ENCODE measurements at places on chromosomes 5 and 9.

DNA sequence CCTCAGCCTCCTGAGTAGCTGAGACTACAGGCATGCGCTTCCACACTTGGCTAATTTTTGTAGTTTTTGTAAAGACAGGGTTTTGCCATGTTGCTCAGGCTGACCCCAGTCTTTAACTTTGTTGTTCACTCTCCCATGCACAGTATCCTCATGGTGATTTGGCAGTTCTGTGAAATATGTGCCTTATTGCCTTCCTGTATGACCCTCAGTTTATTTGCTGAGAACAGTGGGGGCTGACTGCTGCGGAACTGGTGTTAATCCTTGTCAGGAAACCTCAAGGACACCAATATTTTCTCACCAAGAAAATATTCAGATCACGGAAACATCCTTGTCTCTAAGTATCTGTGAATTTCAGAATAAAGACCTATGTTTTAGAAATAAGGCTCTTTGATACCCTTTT lies 287.8 kb downstream of the ARRDC3 start:
- DNase-seq: no peak

GRCh38 chr9:137236238-137236935 lies 4.7 kb upstream of the TUBB4B start:
- DNase-seq: peak; percentile 94

DNA sequence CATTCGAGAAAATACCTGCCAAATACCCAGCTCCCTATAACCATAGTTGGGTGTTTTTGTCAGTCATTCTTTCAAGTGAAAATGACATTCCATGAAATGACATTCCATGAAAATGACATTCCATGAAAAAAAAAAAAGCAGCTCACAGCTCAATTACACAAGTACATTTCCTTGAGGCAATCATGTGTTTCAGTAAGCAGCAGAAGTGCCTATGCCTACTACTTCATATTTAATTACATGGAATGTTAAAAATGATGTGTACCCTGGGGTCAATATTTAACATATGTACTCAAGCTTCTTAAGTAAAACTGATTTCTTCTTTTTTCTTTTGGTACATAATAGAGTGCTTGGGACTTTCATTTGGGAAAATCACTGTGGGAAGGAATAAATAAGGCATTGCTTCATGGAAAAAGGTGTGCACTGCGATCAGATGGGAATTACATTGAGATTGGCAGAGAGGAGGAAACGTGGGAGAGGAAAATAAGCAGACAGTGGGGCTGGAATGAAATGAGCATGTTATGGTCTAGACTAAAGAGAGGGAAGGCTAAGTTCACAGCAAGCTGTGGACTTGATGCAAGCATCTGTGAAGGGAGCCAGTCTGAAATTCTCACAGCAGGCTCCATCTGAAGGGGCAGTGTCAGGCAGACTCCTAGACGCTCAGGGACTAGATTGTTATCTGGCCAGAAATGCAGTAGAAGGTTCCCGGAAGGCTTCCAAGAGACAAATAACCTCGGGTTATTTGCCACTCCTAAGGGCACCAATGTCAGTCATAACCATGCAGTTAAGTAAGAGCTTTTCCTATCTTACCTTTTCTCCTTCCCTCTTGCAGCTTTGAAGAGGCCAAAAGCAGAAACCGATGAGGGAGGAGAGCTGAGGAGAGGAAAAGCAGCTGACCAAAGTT lies 15.2 kb upstream of the SPATA9 start:
- no peak for DNase-seq

- no peak for DNase-seq
Measured at GRCh38 chr9:89553451-89554010, 51.3 kb upstream of the GADD45G start.

DNA sequence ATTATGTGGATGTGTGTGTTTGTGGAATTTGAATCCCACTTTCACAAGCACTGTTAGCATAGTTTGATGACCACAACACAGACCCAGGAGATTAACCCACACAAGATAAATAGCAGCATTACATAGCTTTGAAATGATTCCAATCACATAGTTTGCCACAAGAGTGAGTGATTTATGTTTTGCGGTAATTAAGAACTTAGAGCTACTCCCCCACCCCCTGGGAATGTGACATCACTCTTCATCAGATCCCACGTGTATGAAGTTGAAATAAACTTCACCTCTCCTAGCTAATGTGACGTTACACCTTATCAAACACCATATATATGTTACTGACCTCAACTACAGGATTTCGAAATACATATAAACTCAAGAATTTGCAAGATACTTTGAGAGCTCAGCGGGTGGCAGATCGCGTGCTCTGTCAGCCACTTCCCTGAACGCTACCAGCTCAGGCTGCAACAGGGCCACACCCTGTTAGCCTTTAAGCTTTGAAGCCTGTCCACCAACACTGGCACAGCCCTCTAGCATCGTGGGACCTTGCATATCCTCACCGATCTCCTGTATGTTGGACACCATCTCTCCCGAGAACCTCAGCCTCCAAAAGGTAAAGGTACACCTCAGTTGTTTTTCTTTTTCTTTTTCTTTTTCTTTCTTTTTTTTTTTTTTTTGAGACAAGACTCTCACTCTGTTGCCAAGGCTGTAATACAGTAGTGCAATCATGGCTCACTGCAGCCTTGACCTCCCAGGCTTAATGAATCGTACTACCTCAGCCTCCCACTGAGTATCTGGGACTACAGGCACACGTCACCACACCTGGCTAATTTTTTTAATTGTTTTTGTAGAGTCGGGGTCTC lies 1.7 kb upstream of the AGTPBP1 start:
- DNase-seq: peak; percentile 13

DNA sequence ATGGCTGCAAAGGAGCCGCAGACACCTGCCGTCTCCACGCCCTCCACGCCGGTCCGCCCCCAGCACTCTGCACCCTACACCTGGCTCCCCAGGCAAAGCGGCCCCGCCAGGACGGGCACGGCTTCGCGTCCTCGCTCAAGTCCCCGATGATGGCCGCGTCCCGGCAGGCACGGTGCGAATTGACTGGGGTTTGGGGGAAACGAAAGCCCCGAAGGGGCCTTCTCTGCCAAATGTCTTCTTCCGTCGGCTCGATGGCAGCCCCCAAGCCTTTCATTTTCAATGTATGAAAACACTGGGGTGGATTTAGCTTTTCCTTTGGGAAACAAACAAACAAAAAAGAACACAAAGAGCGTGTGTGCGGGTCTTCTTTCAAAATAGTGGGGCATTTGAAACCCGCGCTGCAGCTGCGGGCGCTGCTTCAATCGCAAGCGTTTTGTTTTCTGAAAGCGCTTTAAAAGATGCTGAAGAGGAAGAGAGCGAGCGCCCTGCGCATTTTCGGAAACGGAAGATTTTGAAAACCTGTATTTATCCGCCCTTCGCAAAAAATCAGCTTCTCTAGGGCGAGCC lies 160.0 kb downstream of the RMI1 start:
- DNase-seq: peak; percentile 7

Measured in CD4-positive, alpha-beta T cell treated with Interleukin-6 for 4 hours (primary cell).